ENCODE measurements at places on chromosomes 2 and 18.

DNA sequence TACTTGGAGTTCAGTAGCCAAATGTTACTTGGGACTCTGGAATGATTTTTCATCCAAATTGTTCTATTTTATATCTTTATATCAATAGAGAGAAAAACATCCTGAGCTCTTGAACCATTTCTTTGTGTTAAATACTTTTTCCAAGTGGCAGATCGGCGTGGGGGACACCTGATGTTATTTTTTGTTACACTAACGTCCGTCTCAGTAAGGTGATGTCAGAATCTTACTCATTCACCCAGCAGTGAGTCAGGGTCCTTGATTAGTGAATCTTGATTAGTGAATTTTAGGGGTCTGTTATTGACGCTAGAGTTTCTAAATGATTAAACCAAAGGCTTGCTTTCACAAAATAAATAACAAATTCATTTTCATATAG is 1.7 kb downstream of the MIB1 start:
- peak; percentile 36 for DNase-seq

GRCh38 chr18:48666613-48667012 is 127.8 kb downstream of the CTIF start:
- no peak for DNase-seq

- DNase-seq = peak; percentile 17
These were observed 16.2 kb upstream of the BCL11A start for GRCh38 chr2:60569680-60570111.

DNA sequence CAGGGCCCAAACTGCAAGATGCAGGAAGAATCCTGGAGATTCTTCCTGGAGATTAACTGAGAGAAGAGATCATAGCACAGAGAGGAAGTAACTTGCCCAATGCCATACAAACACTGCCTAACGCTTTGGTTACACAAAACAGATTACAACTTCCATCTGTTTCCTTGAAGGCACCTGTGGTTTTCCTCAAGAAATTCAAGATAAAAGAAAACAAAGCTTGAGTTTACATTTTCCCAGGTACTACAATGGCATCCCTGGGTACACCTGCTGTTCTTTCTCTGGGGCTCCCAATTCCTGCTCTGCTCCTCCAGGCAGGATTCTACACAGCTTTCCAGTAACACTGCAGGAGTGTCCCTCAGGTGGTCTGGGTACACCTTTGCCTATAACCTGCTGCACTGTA is 781.9 kb upstream of the ID2 start:
- DNase-seq = no peak

- peak; percentile 39 for DNase-seq
These were observed 424.0 kb downstream of the RND3 start for GRCh38 chr2:150063432-150063889.

DNA sequence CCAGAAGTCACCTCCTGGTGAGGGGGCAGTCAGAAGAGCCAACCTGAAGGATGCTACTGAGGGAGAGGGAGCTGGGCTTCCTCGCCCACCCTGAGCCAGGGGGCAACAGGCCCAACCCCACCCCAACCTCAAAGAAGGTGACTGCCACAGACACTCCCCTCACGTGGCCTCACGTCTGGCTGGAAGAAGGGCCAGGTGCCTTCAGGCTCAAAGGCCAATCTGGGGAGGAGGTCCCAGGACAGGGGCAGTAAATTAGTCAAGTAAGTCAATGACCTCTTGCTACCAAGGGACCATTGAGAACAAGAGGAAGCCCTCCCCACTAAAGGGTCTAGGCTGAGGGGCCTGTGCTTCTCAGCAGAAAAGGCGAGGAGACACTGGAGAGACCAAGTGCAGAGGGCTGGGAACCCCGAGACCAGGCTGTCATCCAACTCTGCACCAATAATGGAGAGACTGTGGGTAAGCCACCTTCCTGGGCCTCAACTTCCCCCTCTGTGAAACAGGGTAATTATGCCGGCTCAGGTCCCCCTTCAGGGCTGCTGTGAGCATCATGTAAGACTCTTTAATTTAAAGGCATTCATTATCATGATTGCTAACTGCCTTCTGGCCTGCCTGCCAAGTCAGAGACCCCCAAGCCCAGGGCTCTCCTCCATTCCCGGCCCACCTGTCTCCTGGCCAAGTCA is 20.2 kb upstream of the TNS1 start:
- DNase-seq = no peak

DNA sequence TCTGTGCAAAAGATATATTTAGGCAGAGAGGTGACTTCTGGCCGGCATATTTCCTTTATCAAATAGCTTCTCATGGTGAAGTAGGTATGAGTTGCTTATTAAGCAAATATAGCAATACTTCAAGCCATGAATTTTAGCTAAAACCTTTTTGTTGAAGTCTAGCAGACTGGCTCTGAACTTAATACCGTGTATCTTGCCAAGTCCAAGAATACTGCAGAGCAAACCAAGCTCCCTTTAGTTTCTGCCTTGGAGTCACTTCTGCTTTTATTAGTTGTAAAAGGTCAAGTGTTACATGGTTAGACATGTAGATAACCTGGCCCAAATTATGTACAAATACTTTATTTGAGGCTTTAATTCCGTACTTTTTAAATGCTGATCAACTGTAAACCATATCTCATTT is 627.6 kb upstream of the PKDCC start:
- no peak for DNase-seq

DNA sequence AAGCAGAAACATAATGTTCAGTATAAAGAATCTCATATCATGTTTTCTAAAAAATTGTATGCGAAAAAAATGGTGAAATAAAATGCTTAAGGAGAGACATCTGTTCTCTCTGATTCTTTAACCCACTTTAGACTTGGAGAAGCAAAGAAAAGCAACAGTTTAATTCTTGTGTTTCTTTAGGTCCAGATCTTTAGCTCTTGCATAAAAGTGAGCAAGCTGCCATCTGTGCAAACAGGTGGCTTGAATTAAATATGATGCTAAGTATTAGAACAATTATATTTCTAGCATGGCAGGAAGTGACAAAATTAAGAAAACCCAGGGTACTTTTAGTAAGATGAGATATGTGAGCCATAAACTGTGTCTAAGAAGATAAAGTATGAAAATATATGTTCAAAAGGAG is 1038.3 kb downstream of the DPP10 start:
- no peak for DNase-seq

All from adipocyte (in vitro differentiated cells).